ENCODE measurements at places on chromosomes 2 and 18.

DNA sequence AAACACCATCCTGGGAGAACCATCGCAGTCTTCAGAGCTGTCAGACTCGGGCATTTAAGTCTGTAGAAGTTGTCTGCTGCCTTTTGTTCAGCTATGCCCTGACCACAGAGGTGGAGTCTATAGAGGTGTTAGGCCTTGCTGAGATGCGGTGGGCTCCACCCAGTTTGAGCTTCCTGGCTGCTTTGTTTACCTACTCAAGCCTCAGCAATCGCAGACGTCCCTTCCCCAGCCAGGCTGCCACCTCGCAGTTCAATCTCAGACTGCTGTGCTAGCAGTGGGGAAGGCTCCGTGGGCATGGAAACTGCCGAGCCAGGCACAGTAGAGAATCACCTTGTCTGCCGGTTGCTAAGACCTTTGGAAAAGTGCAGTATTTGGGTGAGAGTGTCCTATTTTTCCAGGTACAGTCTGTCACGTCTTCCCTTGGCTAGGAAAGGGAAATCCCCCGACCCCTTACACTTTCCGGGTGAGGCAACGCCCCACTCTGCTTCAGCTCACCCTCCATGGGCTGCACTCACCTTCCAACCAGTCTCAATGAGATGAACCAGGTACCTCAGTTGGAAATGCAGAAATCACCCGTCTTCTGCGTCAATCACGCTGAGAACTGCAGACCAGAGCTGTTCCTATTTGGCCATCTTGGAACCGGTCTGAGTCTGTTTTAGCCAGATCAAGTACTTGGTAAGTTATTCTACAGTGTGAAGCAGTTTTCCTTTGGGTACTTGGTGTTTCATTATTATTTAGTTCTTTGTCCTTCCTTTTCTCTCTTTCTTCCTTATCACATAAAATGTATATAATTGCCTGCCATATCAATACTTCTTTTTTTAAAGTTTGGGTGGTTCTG, 71.5 kb downstream of the CDC42EP3 start:
- no peak for DNase-seq

GRCh38 chr2:118119158-118119727, 31.0 kb downstream of the INSIG2 start:
- DNase-seq: no peak

GRCh38 chr2:168889635-168890005, 610 bp downstream of the SPC25 start:
- no peak for DNase-seq

- DNase-seq: no peak
Measured at GRCh38 chr2:3238951-3239841, 138.4 kb downstream of the EIPR1 start.

DNA sequence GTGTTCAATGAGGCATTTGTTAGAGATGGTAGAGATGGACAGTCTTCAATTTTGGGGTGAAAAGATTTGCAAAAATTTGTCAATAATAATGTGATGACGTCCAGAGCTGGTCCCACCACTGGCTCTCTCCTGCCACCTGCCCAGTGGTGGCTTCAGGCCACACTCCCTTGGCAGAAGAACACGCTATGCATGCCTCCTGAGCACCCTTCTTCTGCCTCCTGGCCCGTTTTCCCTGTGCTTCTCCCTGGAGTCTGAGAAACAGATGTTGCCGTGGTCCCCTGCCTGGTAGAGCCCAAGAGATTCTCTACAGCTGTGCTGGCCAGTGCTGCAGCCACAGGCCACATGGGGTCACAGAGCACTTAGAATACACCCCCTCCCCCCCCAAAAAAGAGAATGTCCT, 33.6 kb downstream of the INPP5D start:
- DNase-seq: no peak

DNA sequence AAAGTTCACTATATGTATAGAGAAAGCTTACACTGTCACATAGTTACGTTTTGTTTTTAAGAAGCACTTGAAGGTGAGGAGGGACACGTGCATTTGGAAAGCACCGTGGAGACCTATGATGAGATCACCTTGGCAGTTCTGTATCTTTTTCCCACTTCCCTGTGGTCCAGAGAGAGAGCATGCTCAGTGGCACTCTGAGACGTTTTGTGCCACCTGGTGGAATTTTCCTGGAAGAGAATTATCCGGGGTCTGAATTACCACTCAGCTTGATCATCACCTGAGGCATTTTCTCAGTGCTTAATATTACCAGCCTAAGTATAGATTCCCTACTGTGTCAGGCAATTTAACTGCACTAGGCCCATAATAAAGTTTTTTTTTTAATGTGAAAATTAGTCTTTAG, 469.4 kb upstream of the SMIM21 start:
- no peak for DNase-seq

- no peak for DNase-seq
Measured at GRCh38 chr2:54680397-54681041, 42.9 kb upstream of the EML6 start.

- DNase-seq: no peak
Measured at GRCh38 chr18:8448130-8448529, 161.1 kb upstream of the RAB12 start.

DNA sequence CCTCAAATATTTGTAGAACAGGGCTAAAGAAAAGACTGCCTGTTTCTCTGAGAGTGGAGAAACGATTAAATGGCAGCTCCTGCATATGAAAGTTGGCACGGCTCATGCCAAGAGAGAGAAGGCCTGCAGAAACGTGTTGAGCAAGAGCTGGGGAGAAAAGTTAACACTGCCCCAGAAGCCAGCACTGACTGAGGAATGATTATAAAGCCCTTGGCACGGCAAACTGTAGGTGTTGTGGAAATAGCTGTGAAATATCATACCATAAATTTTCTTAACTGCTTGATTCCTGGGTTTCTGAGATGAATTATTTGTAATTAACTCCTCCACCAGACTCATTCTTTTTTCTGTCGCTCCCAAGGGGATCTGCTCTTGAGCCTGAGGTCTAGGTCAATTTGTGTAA, 4.3 kb downstream of the FRZB start:
- DNase-seq: no peak

DNA sequence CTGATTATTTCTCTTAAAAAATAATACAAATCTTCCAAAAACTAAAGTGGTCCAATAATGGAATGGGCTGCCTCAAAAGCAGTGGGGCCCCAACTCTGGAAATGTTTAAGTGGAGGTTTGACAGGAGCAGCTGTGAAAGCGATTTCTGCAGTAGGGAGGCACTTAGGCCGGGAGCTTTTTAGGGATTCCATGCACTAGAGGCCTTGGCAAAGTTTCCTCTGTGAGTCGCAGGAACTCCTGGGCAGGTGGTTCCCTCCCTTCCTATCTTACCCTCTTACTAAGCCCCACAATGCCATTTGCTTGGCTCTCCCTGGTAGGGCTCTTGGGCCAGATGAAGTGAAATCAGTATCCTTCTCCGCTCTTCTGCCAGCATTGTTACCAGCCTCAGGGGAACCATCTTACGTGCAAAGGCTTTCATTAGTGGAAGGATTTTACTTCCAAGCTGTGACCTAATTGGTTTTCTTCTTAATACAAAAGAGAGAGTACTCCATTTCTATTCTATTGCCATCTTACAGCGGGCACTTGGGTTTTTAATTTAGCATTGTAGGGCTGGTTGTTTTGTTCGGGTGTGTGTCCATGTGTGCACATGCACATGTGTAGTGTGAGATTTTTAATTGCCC, 34.3 kb upstream of the C18orf32 start:
- DNase-seq: no peak

DNA sequence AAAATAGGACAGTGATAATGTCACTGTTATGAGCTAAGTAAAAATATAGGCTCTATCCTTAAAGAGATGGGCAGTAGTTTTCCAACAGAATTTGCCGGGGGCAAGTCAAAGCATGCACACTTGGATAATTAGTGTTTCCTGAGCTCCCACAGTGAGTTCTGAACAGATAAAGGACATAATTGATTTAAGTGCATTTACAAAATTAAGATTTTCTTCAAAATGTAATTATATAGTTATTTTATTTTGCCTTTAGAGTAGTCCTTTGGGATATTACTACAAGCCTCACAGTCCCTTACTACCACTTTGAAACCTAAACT, 107.6 kb downstream of the RAPGEF4 start:
- no peak for DNase-seq

- DNase-seq: no peak
Measured at GRCh38 chr2:150569761-150570160, 82.3 kb upstream of the RND3 start.

GRCh38 chr2:41992671-41993434, 55.0 kb upstream of the PKDCC start:
- DNase-seq: no peak

DNA sequence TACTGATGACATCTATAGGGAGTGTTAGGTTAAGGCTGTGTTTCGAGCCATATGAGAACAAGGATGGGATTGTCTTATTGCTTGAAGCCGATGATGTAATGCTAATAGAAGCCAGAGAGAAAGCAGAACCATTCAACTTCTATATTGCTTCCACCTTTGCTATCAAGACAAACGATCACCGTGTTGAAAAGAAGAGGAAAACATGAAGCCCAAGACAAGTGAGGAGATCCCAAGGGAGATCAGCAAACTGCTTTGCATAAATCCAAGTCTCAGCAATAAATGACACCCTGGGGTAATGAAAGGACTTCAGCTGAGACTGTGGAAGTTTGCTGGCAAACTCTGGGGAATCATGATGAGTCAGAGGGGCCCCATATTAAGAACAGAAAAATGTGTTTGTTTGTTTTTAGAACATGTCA, 206.2 kb downstream of the NCKAP5 start:
- DNase-seq: no peak

DNA sequence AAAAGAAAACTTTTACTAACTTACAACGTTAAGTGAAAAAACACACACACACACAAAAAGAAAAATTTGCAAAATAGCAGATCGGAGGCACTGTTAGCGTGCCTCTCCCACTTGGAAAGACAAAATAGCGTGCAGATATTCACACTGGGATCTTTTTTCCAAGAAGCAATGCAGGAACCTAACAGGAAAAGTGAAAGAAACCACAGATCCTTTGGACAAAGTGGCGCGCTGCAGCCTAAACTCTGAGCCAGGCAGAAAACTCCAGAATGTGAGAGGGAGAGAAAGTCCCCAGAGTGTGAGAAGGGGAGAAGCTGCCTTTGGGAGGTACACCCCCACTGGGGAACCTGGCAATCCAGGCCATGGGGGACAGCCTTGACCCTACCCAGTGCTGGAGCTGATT, 70.7 kb upstream of the SERPINE2 start:
- no peak for DNase-seq

DNA sequence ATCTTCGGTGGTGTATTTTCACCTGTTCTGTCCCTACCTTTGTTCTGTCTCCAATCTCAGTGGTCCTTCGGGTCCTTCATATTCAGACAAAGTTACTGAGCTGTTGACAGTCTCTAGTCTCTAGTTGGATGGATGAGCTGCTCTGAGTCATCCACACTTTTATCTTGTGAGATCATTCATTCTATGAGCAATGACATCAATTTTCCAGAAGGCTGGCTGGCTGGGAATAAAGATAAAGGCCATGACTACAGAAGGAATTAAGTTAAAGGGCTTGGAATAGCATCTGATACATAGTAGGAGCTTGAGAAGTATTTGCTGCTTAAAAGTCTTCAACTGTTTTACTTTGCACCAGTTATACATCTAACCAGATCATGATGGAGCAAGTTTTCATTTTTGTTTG, 43.1 kb upstream of the SLC39A10 start:
- no peak for DNase-seq

DNA sequence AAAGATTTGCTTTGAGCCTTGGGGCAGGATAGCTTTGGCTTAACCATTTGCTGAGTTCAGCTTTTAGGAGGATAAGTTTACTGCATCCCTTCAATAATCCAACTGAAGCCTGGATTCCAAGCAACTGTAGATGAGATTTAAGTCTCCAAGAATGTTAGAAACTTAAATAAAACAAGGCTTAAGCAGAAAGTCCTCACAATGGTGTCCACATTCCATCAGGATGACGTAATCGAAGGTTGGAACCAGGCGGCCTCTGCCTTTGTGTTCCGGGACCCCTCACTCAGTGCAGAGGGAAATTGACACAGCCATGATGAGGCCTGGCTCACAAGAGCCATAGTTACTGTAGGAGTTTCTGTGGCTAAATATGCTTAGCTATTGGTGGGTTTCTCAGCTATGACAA, 260.4 kb downstream of the LPIN1 start:
- no peak for DNase-seq

DNA sequence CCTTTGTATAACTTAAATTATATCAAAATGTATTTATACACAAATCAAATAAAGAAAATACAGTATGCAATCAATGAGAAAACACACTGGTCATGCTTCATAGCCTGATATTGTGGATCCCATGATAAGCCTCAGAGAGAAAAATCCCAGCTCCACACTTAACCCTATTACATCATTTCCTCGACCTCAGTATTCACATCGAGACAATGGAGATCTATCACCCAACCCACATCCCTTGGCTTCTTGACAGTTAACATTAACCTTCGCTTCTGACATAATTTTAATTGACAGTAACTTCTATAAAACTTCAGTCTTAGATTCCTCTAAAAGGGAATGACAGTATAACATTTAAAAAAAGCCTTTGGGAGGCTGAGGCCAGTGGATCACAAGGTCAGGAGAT, 11.6 kb downstream of the TMX3 start:
- no peak for DNase-seq

DNA sequence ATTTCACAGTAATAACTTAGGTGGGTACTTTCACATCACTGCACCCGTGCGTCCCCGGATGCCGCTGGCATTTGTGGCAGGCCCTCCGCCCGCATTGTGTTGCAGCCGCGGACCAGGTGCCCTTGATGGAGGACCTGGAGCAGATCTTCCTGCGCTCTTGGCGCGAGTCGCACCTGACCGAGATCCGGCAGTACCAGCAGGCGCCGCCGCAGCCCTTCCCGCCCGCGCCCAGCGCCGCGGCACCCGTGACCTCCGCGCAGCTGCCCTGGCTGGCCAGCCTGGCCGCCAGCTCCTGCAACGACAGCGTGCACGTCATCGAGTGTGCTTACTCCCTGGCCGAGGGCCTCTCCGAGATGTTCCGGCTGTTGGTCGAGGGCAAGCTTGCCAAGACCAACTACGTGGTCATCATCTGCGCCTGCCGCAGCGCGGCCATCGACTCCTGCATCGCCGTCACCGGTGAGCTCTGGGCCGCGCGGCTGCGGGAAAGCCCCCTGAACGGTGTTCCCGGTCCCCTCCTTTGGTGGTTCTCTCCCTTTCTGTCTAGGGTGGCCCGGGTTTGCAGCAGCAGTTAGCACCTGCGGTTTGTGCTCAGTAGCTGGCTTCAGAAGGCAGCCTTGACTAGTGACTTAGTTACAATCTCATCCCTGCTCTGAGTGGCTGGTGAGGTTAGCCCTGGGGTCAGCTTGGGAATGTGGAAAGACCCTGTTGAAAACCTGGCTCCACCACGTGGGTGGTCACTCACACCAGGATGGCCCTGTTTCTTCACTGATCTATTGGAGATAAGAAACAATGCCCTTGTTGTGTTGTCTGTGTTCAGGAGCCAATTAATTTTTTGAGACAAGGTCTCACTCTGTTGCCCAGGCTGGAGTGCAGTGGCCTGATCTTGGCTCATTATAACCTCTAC, 59.1 kb downstream of the GREB1 start:
- no peak for DNase-seq

- DNase-seq: no peak
Measured at GRCh38 chr2:11712866-11713265, 33.6 kb upstream of the LPIN1 start.

DNA sequence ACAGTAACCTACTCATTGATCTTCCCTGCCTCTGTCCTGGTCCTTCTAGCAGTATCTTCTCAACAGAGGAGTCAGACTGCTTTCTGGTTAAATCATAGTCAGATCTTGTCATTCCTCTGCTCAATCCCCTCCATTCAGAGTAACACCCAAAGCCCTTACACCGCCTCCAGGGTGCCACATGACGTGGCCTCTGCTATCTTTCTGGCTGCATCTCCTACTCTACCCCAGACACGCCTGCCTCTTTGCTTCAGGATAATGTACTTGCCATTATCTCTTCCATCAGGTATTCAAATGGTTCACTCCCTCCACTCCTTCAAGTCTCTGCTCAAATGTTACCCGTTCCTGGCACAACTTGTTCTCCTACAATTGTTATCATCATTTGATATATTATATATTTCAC, 36.3 kb upstream of the ACVR2A start:
- DNase-seq: no peak
